ENCODE measurements at places on chromosomes 1 and 21. TPM values are rescaled to one million over a fixed set of nuclear protein-coding genes. Genes with fewer than 3 reads are reported as not detected.
A peak's percentile ranks its signal among the peaks of the same experiment; 100 is the strongest.

- DNase-seq, result no peak
Observed at GRCh38 chr1:234970731-234971476, 157.7 kb downstream of the TOMM20 start.

DNA sequence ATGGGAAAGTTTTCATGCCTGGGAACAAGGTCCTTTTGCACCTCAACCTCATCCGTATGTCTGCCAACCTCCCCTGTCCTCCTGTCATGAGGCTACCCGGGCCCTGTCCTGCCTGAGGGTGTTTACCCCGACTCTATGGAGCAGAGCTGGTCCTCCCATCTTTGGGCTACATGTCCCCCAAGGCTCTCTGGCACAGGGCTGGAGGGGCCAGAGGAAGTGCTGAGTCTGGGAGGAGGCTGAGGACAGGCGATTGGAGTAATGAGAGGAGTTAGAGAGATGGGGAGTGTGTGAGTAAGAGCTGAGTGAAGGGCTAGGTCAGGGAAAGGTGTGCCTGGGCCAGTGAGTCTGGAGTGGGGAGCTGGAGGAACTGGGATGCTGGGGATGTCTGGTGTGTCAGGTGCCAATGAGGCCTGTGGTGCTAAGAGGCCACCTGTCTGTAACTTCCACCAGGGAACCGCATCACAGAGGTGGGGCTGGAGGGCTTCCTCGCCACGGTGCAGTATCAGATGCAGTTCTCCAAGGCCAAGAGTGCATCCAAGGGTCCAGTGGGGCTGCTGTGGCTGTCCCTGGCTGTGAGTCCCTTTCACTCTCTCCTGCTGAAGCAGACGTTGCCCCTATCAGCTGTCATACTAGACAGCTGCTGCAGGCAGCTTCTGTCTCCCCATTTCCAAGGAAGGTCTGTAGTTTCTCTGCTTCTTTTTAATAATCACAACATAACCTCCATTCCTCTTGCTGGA lies 11.7 kb downstream of the LRRC71 start:
- DNase-seq, result no peak

DNA sequence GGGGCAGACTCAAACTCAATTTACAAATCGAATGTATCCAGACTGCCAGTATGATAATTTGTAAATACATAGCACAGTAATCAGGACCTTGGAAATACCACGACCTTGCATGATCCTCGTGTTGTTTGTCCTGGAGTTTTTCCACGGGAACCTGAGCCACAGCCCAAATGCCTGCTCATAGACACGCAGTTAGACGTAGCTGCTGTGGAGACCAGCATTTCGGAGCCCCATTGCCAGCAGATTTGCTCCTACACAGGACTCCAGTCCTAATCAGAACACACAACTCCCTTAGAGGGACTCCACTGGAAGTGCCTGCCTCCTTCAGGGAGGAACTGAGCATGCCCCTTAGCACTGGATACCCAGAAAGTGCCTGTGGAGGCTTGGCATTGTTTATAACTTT lies 163.2 kb downstream of the GALNT2 start:
- DNase-seq, result no peak

- DNase-seq, result no peak
Observed at GRCh38 chr1:10679496-10680220, 116.8 kb downstream of the CASZ1 start.

DNA sequence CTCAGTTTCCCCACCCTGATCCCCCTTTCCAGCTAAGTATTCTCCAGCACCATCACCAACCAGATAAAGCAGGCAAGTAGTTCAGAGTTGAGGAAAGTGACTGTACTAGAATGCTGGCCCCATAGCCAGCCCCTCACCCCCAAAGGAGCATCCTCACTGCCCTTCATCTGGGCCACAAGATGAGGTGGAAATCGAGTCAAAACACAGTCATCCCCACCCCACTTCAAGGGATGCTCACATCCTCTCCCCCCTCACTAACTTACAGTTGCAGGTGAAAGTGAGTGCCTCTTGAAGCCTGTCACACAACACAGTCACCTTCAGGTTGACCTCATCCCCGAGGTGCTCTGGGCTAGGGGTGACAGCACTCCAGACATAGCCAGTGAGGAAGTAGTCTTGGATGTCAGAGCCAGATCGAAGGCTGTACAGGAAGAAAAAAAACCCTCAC lies 30.4 kb downstream of the PIK3C2B start:
- DNase-seq, result no peak

GRCh38 chr1:31985430-31985829 lies 28.2 kb upstream of the KHDRBS1 start:
- no peak for DNase-seq

- DNase-seq, result no peak
Observed at GRCh38 chr1:170687621-170688020, 23.7 kb downstream of the PRRX1 start.

- no peak for DNase-seq
Observed at GRCh38 chr21:35026153-35026500, 23.0 kb downstream of the RUNX1 start.

DNA sequence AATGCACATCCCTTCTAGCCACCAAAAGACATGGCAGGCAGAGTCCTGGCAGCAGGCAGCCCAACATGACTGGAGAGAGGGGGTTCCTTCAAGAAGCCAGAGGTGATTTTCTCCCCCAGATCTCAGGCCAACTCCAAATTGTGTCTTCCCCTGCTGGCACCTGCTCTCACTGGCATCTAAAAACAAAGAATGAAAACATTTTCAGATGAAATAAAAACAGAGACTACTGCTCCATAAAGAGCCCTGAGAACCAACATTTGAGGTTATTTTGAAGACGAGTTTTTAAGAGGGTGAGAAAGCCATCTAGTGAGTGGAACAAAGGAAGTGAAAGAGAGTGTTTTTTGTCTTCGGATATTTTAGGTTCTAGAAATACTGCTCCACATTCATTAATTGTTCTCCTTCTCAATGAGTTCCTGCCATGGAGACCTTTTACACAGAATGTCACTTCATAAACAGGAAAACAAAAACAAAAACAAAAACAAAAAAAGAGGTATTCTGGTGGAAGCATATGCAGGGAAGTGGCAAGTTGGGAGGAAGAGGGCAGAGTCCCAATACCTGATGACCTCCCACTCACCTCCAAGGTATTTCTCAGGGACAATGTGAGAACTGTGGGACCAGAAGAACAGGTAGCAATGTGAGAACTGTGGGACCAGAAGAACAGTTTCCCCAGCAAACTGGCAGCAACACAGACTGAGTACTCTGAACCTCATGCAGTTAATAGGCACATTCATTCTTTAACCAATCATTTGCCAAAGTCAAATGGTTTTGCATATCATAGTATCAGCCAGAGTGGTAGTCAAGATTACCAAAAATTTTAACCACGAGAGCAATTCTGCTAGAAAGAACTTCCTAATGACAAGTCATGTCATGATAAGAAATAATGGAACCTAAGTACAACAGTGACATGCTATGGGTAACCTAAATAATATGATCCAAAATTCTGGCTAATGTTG lies 50.0 kb downstream of the KIAA0319L start:
- DNase-seq, result peak; percentile 58

DNA sequence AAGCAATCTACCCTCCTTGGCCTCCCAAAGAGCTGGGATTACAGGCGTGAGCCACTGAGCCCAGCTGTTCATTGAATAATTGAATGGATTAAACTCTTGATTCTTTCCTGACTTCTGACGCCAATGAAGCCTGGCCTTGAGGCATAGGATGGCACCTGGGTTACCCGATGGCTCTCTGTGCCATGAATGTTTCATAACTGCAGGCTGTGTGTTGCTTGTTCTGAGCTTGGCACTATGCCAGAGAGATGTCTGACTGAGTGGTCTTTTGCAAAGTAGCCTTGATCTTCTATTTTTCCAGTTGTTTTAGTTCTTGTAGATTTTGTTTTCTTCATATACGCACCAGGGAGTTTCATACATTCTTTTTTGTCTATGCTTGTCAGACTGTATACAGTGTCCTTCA lies 38.5 kb upstream of the AK4 start:
- no peak for DNase-seq

- DNase-seq, result no peak
Observed at GRCh38 chr1:29488794-29489311, 252.5 kb downstream of the PTPRU start.

DNA sequence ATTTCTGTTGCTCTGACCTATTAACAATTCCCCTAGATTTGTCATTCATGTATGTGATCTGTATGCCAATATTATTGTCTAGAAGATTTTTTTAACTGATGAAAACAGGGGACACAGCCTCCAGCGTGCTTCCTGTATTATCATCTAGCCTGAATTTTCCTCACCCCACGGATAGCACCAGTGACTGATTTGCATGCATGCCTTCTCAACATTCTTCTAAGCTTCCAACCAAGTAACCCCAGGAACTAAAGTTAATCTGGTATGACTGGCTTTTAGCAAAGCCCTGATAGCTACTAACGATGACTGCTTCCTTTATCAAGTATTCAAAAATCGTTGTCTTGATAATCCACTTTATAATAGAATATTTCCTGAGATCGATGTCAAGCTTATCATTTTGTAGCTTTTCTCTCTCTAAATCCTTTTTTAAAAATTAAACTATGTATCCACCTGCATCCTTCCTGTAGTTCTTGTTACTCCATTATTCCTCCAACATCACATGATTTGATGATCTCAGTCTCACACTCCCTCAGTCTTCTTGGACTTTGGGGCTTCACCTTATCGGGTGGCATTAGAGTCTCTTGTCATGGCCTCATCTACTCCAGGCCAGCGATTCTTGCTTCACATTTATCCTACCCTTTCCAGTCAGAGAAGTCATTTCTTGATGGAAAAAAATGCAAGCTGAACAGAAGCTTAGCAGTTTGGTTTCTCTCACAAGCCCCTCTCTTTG lies 19.0 kb downstream of the BCAR3 start:
- no peak for DNase-seq

ZNF644 gene
- 78.2 TPM for total RNA-seq

DEPDC1 gene
- total RNA-seq, result not detected

Data from naive thymus-derived CD8-positive, alpha-beta T cell (primary cell).